Endothelial cell of umbilical vein (primary cell): ENCODE measurements at places on chromosomes 5 and 9. TPM values are rescaled to one million over a fixed set of nuclear protein-coding genes. Genes with fewer than 3 reads are reported as not detected.
A peak's percentile ranks its signal among the peaks of the same experiment; 100 is the strongest.

Gene PAPPA
- 0.30 and 0.41 TPM in 2 replicates for polyA plus RNA-seq

- no peak for DNase-seq
- peaks cover 4% of the 10 kb centered on the region for H3K27me3 ChIP-seq
- H3K4me3 ChIP-seq, result no peak overlapping the region
- no peak overlapping the region for H3K27ac ChIP-seq
Observed at GRCh38 chr5:147187099-147187540, 47.7 kb upstream of the STK32A start.

DNA sequence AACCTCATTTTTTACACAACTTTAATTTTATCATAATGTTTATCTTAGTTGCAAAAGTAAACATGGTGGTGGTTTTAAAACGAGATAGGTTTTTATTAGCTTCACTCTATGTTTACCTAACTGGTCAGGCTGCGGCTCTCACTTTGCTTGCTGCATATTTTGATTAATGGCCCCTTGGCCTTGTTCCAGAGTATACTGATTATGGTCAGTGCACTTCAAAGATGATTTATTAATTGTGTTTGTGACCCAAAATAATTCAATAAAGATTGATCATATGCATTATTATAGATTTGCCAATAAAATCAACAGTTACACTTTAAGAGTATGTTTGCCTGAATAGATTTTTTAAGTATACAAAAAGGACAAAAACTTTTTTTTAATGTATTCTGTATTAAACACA is 188.0 kb downstream of the XRCC4 start:
- peak; percentile 66 for DNase-seq
- no peaks in the 10 kb centered on the region for H3K4me1 ChIP-seq
- H3K36me3 ChIP-seq, result no peaks in the 10 kb centered on the region

Gene EPB41L4B
- polyA plus RNA-seq, result 0.10 and 0.11 TPM in 2 replicates

- H3K36me3 ChIP-seq, result no peaks in the 10 kb centered on the region
- DNase-seq, result peak; percentile 83
- no peak overlapping the region for H3K4me3 ChIP-seq
- no peaks in the 10 kb centered on the region for H3K27me3 ChIP-seq
Observed at GRCh38 chr9:13898957-13899356, 415.0 kb downstream of the NFIB start.

GRCh38 chr5:113230711-113231652 is 203.8 kb downstream of the TSSK1B start:
- H3K4me3 ChIP-seq, result no peak overlapping the region
- no peaks in the 10 kb centered on the region for H3K27me3 ChIP-seq
- peak; percentile 48 for DNase-seq
- H3K4me1 ChIP-seq, result peaks cover 19% of the 10 kb centered on the region
- no peaks in the 10 kb centered on the region for H3K36me3 ChIP-seq
